Activated CD4-positive, alpha-beta T cell treated with anti-CD3 and anti-CD28 coated beads, Interleukin-2, Interleukin-6, amounts not matched to agents 100 ng/mL and 50 ng/mL, durations not matched to agents 16 hours and 8 hours (primary cell): ENCODE measurements at places on chromosomes 7 and 10.

GRCh38 chr7:81839708-81840369 lies 70.0 kb upstream of the HGF start:
- no peak for DNase-seq

DNA sequence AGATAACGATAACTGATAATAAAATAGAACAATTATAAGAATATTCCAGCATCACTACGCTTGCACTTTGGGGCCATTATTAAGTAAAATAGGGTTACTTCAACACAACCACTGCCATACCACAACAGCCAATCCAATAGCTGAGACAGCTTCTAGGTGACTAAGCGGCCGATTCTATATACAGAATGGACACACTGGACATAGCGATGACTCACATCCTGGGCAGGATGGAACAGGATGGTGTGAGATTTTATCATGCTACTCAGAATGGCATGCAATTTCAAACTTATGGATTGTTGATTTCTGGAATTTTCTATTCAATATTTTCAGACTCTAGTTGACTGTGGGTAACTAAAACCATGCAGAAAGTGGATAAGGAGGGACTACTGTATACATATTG lies 920.9 kb downstream of the LRMDA start:
- DNase-seq: no peak

GRCh38 chr10:34389801-34390200 lies 425.3 kb downstream of the PARD3 start:
- DNase-seq: no peak

- no peak for DNase-seq
Measured at GRCh38 chr7:45684910-45685618, 110.9 kb downstream of the ADCY1 start.

DNA sequence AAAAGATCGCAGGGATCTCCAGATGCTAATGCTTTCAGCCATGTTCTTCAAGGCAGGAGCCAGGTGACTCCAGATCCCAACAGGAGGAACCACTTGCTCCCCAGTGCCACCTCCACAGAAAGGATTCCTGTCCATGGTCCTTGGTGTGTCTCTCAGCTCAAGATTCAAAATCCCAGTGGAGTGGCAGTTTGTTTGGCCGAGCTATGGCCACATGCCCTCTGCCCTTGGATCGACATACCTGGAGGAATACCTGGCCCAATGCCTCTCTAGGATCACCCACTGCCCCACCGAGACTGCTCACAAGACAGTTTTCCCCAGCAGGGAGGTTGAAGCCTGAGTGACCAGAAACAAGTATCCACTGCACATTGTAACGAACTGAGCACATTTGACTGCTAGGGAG lies 3.9 kb upstream of the GPRIN2 start:
- no peak for DNase-seq

GRCh38 chr10:48358162-48358561 lies 51.7 kb downstream of the MAPK8 start:
- peak; percentile 10 for DNase-seq

DNA sequence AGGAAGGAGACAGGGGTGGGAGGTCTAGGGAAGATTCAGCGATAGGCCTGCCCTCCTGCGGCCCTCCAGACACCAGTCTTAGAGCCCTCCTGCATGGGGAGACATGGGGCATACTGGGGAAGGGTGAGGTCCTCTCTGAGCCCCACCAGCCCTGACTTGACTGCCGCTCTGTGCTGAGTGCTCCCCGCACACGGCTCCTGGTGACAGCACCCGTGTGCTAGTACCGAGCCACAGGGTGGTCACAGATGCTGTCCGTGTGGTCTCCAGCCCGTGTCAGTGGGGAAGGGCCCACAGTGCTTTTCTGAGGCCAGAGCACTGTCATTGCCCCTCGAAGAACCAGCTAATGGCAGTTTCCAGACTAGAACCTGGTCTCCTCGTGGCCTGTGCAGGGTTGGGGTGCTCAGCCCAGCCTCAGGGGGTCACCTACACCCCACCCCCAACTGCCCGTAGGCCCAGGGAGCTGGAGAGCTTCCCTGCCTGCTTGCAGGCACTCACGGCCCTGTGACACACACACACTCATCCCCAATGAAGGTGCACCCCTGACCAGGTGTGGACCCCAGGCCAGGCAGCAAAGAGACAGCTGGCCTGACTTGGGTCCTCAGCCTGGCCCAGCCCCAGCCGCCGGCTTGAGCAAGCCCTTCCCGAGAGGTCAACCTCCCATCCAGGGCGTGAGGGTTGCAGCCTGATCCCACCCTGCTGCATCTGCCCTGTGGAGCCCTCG lies 86.0 kb upstream of the RET start:
- DNase-seq: no peak

DNA sequence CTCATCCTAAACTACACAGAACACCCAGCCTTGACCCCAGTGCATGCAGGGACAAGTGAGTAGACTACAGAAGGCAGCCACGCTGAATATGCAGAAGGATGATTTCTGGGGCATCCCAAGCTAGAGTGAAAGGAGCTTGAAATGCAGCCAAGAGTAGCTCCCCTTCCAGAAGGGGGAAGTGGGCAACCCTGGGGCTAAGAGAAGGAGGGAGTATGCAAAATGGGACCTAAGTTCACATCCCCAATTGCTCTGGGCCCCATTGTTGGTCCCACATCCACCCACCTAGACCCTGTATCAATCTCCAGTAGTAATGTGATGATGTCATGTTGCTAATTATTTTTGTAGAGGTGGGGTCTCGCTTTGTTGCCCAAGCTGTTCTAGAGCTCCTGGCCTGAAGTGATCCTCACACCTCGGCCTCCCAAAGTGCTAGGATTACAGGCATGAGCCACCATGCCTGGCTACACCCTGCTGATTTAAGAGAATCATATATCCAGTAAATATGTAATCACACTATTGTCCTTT lies 5.6 kb upstream of the PSTK start:
- DNase-seq: no peak

DNA sequence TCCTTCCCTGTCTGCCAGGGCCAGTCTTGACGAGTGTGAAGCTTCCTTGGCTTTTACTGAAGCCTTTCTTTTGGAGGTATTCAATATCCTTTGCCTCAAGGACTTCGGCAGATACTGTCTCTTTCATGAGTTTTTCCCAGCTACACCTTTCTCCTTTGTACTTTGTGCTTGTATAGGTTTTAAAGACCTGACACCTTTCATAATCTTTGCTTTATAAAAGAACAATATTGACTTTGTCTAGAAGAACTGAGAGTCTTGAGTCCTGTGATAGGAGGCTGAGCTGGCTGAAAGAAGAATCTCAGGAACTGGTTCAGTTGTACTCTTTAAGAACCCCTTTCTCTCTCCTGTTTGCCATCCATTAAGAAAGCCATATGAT lies 41.3 kb upstream of the CC2D2B start:
- DNase-seq: no peak

- no peak for DNase-seq
Measured at GRCh38 chr10:11846542-11846941, 23.4 kb downstream of the PROSER2 start.

DNA sequence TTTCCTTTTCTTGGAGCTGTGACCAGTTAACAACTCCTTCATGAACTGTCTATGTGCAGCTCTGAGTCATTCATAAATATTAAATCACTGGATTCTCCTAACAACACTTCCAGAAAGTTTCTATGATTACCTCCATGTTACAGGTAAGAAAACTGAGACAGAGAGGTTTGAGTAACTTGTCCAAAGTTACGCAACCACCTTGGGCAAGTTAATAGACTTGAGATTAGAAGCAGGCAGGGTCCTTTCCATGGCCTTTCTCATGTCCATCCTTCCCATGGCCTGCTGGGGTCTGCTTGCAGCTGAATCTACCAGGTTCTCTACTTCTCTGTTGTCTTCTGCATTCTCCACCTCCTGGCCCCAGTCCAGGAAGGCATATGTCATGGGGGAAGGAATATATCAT lies 648.8 kb upstream of the MKI67 start:
- no peak for DNase-seq

GRCh38 chr7:77738871-77739270 lies 42.6 kb downstream of the RSBN1L start:
- DNase-seq: no peak

GRCh38 chr10:60714233-60714632 lies 64.0 kb upstream of the CDK1 start:
- DNase-seq: peak; percentile 23

DNA sequence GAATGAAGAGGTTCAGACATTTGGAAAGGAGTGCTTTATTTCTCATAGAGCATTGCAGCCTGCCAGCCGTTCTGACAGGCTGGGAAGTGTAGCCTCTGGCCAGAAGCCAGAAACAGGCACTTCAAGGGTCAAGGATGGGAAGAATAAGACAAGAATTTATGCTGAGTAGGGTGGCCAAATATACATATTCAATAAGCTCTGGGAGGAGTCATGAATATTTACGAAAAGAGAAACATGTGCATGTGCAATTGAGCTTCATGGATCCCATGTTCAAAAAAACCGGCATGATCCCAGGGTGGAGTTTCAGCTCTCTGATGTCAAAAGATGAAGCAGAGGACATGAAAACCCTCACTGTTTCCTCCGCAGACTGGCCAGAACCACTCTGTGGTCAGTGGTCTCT lies 32.9 kb downstream of the TLX1 start:
- no peak for DNase-seq

GRCh38 chr7:94405506-94405905 lies 10.8 kb downstream of the COL1A2 start:
- no peak for DNase-seq

DNA sequence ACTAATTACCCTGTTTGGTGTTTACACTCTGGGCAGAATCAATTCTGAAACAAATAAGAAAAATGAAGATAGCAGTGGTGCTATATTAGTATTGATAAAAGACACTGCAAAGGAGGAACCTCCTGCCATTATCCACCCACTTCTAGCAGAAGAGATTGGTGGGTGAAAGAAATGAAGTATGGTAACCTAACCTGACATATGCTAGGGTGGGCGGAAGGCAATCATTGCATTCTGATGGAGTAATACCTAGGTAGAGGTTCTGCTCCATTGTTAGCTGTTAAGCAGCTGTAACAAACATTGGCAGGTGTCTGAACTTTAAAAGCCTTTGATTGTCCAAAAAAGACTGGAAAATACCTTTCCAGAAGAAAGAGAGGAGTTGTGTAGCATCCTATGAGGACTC lies 95.9 kb downstream of the OTUD1 start:
- no peak for DNase-seq

DNA sequence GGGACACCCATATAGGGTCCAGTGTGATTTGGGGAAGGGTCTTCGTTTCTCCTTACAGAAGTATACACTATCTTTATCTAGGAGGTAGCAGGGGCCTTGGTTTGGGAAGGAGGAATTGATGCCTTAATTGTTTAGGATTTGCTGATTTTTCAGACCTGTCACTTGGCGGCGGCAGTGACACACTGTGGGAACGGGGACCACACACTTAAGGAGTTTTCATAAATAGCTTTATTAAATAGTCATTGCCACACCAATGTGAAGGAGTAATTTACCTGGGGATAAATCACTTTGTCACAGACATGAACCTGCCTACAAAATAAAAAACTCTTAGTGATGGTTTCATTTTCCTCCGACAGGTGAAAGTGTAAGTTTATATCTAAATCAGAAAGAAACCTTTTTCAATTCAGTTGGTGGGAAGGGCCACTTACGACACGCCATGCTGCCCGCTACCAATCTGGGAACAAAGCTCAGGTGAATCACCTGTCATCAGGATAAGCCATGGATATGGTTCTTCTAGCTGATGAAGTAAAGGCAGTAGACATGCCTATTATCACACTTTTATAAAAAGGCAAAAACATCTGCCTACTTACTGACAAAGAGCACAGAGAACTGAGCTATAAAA lies 12.3 kb upstream of the ENO4 start:
- no peak for DNase-seq

DNA sequence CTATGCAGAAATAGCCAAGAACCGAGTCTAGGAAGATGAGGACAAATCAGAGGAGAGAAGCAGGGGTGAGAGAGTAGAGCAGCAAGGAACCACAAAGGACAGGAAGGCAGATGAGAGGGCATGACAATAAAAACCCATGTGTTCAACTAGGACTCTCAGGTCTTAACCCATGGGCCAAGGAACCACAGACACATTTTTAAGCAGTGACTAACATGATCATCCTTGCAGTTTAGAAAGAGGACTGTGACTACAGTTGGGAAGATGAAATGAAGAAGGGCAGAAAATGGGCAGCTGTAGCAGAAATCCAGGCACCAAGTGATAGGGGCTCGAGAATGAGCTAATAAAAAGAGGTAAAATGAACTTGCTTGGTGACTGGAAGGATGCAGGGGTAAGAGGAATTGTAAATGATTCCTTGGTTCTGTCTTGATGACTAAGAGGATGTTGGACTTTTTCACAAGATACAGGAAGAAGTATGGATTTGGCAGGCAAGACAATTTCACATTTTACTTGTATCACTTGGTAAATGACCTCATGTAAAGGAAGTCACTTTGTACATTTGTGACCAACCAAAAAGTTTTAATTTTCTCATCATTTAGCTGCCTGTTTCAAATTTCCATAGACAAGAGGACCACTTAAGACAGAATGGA lies 22.8 kb downstream of the SGMS1 start:
- no peak for DNase-seq

DNA sequence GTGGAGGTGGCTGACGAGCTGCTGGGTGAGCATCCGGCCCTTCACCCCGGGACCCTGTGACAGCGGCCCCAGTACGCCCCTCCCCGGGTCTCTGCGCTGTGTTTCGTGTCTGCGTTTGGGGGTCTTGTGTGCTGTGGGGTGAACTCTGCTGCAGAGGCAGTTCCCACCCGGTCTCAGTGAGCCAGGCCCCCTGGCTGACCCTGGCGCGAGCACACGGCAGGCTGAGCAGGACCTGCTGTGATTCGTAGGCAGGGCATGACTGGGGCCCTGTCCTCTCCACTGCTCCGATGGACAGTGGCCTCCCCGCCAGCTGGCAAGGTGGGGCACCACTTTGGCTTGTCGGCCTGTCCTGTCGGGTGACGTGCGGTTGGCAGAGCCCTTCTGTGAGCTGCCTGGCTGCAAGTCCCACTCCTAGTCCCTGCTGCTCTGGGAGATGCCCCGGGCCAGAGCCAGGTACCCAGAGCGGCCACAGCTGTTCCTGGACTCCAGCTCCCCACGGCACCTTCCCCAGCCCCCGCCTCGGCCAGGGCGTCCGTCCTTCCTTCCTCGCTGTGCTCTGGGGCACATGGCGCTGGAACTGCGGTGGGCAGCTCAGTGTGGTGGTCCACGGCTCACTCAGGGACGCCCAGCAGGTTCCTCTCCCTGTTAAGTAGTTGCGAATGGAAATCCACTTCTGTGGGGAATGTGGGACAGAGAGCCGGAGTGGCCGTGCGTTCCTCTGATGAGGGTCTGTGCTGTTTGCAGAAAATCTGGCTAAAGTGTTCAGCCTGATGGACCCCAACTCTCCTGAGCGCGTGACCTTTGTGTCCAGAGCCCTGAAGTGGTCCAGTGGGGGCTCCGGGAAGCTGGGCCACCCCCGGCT lies 10.5 kb downstream of the GET4 start:
- no peak for DNase-seq

- no peak for DNase-seq
Measured at GRCh38 chr7:150476285-150476684, 25.9 kb downstream of the GIMAP8 start.

GRCh38 chr10:35112571-35112970 lies 14.1 kb upstream of the CREM start:
- no peak for DNase-seq

GRCh38 chr7:153604-154003 lies 38.8 kb upstream of the FAM20C start:
- no peak for DNase-seq
